ENCODE measurements at places on chromosomes 11 and 22.

DNA sequence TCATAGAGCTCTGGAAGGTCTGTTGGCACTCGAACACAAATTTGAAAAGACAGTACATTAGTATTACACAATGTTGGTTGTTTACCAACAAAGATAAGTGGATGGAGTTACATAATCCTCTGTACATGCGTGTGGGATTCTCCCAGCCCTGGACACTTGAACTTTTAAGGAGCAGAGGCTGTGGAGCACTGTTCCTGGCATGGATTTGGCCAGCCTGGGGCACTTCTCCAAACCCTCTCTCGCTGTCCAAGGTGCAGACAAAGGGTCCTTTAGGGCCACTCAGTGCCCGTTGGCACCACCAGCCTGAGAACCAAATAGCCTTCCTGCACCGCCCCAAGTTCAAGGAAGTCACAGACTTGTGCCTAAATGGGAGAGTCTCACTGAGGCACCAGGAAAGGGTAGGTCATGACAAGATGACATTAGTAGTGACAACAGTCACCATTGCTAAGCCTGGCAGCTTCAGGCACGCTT, 1.6 kb upstream of the ANO1 start:
- DNase-seq = no peak

- no peak for DNase-seq
Observed at GRCh38 chr22:48855593-48856307, 971.9 kb downstream of the BRD1 start.

DNA sequence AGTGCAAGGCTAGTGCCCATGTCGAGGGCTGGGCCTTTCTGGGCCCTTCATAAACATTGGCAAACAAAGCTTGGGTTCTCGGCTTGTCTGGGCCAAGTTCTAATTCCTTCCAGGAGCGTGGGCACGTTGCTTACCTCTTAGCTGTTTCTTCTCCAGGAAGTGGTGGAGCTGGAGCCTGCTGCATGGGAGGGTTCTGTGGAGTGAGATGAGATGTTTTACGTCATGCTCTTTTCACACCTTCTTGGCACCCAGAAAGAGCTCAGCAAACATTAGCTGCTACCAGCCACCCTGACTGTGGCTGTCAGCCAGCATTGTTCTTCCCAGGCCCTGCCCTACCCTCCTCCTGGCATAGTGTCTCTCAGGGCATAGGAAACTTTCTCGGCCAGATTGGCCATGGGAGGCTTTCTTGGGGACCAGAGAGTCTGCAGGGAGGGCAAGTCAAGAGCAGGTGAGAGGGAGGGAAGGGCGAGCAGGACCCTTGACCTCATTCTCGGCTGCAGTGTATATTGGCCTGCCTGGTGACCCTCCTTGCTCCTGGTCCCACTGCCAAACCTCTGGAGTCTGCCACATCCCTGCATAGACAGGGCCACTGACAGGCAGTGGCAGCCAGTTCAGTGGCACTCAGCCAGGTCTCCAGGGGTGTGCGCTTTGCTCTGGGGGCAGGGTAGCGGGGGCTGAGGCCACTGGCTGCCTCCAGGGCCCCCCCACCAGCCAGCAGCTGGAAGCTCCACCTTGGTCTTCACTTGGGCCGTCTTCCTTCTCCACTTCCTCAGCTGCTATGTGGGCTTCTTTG, 98.8 kb downstream of the BCR start:
- no peak for DNase-seq

- DNase-seq = peak; percentile 72
Observed at GRCh38 chr11:43992183-43992582, 49.7 kb downstream of the C11orf96 start.

DNA sequence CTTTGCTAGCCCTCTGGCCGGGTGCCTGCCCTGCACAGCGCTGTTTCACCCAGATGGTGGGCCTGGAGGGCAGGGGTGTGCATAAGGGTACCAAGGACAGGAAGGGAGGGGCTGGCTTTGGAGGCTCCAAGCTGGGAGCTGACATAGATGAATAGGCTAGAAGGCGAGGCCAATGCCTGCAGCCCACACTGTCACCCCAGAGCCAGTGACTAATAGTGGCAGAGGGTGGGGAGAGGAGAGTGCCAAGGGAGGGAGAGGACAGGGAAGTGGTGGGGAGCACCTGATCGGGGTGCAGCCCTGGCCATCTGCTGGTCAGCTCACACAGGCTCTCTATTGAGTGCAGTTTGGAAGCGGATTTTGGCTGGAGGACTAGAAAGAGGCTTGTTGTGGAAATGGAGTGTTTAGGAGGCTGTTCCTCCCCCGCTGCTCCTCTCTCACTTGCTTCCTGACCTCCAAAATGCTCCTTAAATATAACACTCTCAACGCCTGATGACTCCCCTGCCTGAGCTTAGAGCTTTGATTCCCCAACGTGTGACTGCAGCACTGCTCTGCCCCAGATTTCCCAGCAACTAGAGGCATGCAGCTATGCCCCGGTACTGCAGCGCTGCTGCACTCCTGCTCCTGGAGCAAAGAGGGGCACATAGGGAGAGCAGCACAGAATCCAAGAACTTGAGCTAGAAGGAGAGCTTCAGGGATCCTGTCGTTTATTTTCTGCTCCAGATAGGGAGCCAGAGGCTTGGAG, 89.2 kb downstream of the GRAMD1B start:
- DNase-seq = no peak

Data from SHP77 (cell line).